ENCODE measurements at places on chromosomes 2 and 18. TPM values are rescaled to one million over a fixed set of nuclear protein-coding genes. Genes with fewer than 3 reads are reported as not detected.

The RNF152 gene
- total RNA-seq = 6.8 TPM

DNA sequence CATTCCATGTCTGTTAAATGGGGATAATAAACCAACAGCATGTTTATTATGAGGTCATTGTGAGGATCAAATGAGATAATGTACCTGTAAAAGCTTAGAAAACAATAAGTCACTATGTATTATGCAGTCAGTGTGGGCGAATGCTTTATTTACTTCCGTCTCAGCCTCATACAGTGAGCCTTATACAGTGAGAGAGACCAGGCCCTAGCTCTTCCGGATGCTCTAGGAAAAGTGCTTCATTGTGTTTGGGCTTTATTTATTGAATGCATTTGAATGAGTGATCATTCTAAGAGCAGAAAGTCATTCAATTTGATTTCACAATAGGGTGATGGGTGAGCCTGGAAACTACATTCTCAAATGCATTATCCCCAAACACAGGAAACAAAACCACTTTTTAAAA is 603.9 kb upstream of the FANCL start:
- H3K36me3 ChIP-seq = no peaks in the 10 kb centered on the region
- H3K4me1 ChIP-seq = no peaks in the 10 kb centered on the region
- H3K4me3 ChIP-seq = no peak overlapping the region
- H3K27ac ChIP-seq = no peak overlapping the region

The ACOXL gene
- total RNA-seq = not detected

- no peak for DNase-seq
- no peak overlapping the region for H3K4me3 ChIP-seq
- no peak overlapping the region for H3K27ac ChIP-seq
- no peaks in the 10 kb centered on the region for H3K27me3 ChIP-seq
- H3K4me1 ChIP-seq = peaks cover 16% of the 10 kb centered on the region
These were observed 36.3 kb downstream of the SMAD2 start for GRCh38 chr18:47893939-47894699.

- no peak for DNase-seq
- no peaks in the 10 kb centered on the region for H3K4me1 ChIP-seq
- no peak overlapping the region for H3K4me3 ChIP-seq
- H3K36me3 ChIP-seq = no peaks in the 10 kb centered on the region
- no peaks in the 10 kb centered on the region for H3K27me3 ChIP-seq
These were observed 283.2 kb downstream of the INSIG2 start for GRCh38 chr2:118371515-118371914.

The DQX1 gene
- 13.3 TPM for total RNA-seq

Data from esophagus squamous epithelium (tissue), 5 donors.